ENCODE measurements at places on chromosomes 5 and 9. TPM values are rescaled to one million over a fixed set of nuclear protein-coding genes. Genes with fewer than 3 reads are reported as not detected.

Gene CNTLN
- 18.6 TPM for total RNA-seq

Gene PCDH12
- 8.2 TPM for total RNA-seq

Gene PNPLA7
- 4.4 TPM for total RNA-seq

Gene KCNV2
- not detected for total RNA-seq

Gene SLC1A1
- total RNA-seq, result 1.3 TPM
